ENCODE measurements at places on chromosomes 3 and 15.

- no peak for DNase-seq
Measured at GRCh38 chr3:47452453-47453215, 23.1 kb downstream of the SCAP start.

DNA sequence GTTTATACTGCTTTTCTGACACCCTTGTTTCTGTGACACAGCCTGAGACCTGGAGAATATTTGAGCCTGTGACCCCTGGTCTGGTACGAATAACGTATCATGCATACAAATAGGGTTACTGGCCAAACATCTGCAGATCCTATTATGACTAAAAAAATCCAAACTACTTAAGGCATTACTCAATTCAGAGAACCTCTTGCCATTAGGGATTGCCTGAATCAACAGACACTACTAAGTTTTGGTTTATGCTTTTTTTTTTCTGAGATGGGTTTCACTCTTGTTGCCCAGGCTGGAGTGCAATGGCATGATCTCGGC is 35.4 kb downstream of the OSBPL10 start:
- no peak for DNase-seq

DNA sequence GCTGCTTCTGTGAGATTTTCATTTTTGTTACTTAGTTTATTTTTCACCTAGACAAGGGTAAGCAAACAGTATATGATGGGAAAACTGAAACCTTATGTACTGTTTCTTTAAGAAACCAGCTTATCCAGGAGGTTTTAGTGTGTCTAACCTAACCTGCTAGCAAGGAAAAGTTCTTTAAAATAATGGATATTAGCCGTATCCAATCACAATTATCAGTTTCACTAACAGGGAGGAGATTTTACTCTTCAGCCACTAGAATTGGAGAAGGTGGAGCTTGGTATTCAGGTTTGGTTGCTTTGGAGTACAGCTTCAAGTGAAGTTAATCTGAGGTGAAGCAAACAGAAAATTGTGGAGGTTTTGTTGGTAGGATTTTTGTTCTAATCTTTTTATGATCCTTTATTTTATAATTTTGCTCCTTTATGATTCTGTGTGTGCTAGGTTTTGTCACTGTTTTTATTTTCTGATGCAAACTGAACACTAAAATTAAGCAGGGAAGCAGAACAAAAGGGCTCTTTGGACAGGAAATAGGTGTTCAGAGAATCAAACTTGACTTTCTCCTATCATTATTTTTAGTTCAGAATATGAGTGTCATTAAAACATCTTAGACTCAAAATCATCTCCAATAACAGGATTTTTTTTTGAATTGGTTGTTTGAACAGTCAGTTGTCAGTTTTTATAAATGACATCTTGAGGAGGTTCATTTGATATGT is 13.0 kb downstream of the ZFAND6 start:
- peak; percentile 94 for DNase-seq

DNA sequence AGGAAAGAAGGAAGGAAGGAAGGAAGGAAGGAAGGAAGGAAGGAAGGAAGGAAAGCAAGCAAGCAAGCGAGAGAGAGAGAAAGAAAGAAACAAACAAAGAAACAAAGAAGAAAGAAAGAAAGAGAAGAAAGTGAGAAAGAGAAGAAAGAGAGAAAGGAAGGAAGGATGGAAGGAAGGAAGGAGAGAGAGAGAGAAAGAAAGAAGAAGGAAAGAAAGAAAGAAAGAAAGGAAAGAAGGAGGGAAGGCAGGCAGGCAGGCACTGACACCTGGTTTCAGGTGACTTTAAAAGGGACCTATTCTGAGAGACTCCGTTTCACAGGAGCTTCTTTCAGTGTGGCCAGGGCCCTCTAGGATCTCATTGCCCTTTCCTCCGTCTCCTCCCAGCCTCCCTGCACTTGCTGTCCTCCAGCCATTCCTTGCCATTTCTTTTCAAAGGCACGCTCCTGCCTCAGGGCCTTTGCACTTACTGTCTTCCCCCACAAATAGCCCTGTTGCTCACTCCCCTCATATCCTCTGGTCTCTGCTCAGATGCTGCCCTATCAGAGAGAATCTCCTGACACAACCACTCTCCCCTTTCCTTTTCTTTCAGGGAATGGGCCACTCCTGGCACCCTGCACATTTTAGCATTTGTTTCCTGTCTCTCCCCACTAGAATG is 31.5 kb downstream of the IL12A start:
- no peak for DNase-seq

DNA sequence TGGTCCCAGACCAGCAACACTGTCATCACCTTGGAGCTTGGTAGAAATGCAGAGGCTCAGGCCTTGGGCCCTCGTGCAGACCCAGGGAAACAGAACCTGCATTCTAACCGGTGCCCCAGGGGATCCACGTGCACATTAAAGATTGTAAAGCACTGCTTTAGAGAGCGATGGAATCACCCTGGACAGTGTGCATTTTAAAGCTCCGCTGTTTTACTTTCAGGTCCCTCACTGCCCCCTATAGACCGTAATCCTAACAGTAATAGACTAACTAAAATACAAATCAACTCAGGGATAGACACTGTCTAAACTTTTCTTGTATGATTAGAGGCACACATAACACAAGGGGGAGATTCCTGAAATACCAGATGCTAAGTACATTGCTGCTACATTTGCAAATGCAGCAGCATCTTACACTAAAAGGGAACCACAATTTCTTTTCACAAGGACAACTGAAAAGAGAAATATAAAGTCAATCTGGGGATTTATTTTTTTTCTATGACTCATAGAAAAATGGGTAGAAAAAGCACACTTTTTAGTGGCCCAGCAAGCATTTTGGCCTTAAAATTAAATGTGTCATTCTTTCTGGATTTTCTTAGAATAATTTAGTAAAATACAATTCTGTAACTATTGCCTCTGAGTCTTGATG is 10.5 kb upstream of the SH3GL3 start:
- DNase-seq = no peak

DNA sequence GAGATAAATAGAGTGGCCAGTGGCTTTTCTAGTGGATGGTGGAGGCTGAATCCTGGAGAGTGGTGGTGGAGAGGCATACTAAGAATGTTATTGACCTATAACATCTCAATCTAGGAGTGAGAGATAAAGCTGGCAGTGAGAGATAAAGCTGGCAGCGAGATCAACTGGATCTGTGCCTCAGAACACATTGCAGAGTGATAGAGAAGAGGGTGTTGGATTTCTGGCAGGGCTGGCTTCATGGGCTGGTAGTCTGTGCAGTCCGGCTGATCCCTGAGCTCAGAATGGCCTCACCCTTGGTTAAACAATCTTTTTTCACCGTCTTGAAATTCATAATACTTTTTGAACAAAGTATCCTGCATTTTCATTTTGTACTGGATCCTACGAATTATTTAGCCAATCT is 221.2 kb downstream of the NLGN1 start:
- DNase-seq = no peak

- DNase-seq = no peak
Measured at GRCh38 chr15:67039384-67040075, 25.9 kb upstream of the SMAD3 start.

DNA sequence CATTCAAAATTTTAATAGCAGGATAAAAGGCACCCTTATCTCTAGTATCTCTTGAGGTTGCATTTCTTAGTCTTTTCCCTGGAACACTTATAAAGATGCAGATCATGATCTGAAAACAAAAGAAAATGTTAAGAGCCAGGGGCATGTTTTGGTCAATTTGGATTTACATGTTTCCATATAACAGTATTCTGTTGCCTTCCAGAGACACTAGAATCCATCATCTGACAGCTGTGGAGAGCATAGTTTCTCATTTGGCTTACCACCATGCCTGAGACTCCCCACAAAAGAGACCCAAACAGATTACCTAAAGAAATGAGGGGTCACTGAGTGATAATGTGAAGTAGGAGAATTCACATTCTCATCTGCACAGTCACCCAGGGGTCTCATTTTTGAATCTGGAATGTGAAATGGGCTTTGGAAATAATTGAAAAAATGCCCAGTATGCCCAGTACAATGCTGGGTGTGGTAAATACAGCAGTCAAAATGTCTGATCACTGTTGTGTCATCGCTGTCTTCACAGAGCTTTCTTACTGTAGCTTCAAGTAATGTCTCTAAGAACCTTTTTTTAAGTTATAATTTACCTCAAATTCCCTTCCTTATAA is 79.9 kb upstream of the ZBTB20 start:
- no peak for DNase-seq

- no peak for DNase-seq
Measured at GRCh38 chr3:74263031-74263430, 351.4 kb downstream of the CNTN3 start.

- DNase-seq = no peak
Measured at GRCh38 chr3:116709479-116709878, at the start of gene TUSC7. Gene TUSC7, plus strand, starts transcription at chr3:116709779.

GRCh38 chr15:27490867-27491595 is 520.0 kb downstream of the GABRG3 start:
- DNase-seq = no peak

DNA sequence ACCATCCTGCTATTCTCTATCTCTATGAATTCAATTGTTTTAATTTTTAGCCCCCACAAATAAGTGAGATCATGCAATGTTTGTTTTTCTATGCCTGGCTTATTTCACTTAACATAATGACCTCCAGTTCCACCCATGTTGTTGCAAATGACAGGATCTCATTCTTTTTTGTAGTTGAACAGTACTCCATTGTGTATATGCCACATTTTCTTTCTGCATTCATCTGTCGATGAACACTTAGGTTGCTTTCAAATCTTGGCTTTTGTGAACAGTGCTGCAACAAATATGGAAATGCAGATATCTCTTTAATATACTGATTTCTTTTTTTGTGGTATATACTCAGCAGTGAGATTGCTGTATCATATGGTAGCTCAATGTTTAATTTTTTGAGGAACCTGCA is 58.7 kb downstream of the RETNLB start:
- DNase-seq = no peak

DNA sequence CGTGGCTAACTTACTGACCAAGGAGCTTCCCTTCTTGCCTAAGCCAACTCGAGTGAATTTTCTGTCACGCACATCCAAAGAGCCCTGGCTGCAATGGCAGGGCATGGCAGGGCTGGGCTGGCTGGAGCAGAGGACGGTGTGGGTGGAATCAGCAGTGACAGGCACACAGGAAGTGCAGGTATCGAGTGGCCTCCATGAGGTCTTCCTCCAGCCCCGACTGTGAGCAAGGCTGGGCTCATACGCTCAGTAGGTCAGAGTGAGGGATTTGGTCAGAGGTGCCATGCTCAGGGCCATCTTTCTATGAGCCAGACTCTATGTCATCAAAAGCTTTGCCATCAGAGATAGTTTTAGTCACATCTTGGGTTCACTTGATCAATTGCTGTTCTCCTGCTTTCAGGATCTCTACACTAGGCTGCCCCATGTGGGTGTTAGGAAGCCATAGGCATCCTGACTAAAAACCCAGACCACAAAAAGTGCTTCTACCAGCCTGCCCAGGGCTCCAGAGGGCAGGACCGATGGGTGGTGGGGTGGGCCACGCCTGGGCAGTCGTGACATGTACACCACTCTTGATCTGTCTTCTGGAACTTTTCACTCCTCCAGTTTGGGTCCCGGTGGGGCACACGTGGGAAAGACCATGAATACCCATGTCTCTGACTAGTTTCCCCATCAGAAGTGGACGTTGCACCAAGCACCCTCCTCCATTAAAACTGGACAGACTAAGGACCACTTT is 22.6 kb upstream of the COMMD4 start:
- DNase-seq = no peak

GRCh38 chr15:42929306-42929848 is 8.8 kb upstream of the TTBK2 start:
- no peak for DNase-seq

DNA sequence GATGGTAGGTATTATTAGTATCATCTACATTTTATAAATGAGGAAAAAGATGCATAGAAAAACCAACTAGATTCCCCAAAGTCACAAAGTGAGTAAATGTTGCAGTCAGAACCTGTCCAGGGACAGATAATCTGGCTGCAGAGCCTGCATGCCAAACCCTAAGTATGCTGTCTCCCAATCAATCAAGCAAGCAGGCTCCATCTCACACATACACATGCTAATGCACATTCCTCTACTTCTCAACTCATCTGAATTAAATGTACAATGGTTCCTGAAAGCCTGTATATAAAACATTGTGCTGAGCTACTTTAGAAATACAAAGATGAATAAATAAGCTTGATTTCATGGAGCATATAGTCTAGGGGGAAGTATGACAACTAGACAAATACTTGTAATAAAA is 101.0 kb downstream of the CBLB start:
- no peak for DNase-seq

DNA sequence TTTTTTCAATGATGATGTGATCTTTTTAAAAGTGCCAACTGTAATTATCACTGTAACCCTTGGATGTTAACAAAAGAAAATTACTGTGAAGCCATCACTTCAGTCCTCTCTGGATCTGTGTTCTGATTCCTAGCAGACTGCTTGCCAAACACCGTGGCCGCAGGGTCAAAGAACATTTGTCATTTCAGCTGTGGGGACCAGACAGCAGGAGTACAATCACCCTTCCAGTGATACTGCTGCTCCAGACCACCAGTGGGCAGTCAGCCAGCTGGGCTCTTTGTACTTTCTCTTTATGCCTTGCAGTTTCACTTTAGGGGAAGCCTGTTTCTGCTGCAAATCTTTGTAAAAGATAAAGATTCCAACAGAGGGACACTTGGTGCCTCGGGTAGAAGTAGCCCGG is 770.0 kb downstream of the GRM7 start:
- DNase-seq = no peak

- DNase-seq = no peak
Measured at GRCh38 chr3:4394567-4394966, 72.5 kb downstream of the SUMF1 start.

- DNase-seq = no peak
Measured at GRCh38 chr15:64571857-64572291, 111.5 kb downstream of the ZNF609 start.

- no peak for DNase-seq
Measured at GRCh38 chr3:35426366-35426958, 212.9 kb upstream of the ARPP21 start.

GRCh38 chr3:64620020-64620419 is 67.8 kb downstream of the ADAMTS9 start:
- no peak for DNase-seq

- DNase-seq = no peak
Measured at GRCh38 chr15:60343221-60343970, 54.4 kb downstream of the ANXA2 start.

GRCh38 chr3:48623851-48624547 is 2.4 kb upstream of the TMEM89 start:
- peak; percentile 74 for DNase-seq

DNA sequence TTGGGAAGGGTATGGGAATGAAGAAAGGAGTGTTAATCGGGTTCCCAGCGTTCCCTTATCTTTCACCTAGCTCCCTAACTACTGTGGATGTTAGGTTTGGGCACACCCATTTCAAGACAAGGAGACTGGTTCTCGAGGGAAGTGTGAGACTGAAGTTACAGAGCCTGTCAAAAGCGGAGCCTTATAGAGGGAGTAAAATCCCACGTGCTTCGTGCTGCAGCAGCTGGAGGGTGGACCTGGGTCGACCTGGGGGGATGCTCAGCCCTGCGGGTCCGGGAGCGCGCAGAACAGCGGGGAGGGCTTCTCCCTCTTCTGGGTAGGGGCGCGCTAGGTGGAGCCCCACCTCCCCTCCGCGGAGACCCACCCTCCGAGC is 314 bp upstream of the TMED3 start:
- DNase-seq = no peak

- no peak for DNase-seq
Measured at GRCh38 chr3:100650651-100651619, 41.5 kb downstream of the ADGRG7 start.
